ENCODE measurements at places on chromosomes 16 and 17. TPM values are rescaled to one million over a fixed set of nuclear protein-coding genes. Genes with fewer than 3 reads are reported as not detected.

GRCh38 chr16:73059779-73060615, 12.1 kb upstream of the ZFHX3 start:
- no peak for DNase-seq

DNA sequence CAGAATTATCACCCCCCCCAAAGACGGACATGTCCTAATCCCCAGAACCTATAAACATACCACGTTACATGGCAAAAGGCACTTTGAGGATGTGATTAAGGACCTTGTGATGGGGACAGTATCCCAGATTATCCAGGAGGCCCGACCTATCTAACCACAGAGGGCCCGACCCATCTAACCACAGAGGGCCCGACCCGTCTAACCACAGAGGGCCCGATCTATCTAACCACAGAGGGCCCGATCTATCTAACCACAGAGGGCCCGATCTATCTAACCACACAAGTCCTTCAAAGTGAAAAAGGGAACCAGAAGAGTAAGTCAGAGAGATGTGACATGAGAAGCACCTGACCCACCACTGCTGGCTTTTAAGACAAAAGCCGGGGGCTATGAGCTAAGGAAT, 56.8 kb downstream of the ANKFY1 start:
- DNase-seq, result peak; percentile 27

GRCh38 chr17:2198927-2199326, 104.7 kb downstream of the SMG6 start:
- peak; percentile 88 for DNase-seq

DNA sequence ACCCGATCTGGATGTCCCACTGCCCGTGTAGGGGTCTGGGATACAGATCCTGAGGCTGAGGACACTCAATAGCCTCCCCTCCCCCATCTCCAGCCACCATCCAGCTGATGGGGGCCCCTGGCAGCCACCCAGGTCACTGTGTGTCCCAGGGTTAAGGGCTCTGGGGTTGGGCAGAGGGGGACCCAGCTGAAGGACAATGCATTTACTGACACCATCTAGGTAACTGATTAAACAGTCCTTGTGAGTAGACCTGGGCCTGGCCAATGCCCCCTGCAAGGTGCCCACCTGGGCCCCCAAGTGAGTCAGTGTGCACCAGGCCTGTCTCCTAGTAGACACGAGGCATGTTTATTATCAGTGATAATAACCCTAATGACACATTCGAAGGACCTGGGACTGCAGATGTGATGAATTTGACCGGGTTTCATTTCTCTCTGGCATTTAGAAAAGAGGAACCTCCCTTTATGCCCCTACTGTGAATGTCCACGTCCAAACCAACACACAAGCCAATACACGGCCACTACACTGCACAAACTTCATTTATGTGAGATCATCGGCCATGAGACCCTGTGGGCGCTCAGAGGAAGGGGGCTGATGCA, 261.9 kb upstream of the FOXF1 start:
- no peak for DNase-seq

- no peak for DNase-seq
Observed at GRCh38 chr17:7867881-7868329, 10.1 kb downstream of the CYB5D1 start.

GRCh38 chr17:74259667-74260524, 14.1 kb upstream of the DNAI2 start:
- no peak for DNase-seq

- DNase-seq, result no peak
Observed at GRCh38 chr16:23274968-23275367, 27.1 kb upstream of the SCNN1B start.

GRCh38 chr16:20726661-20727060, 15.0 kb downstream of the THUMPD1 start:
- no peak for DNase-seq

GRCh38 chr17:78005452-78006171, 47.1 kb downstream of the TNRC6C start:
- no peak for DNase-seq

- no peak for DNase-seq
Observed at GRCh38 chr17:57415751-57416207, 159.5 kb downstream of the MSI2 start.

GRCh38 chr17:8820311-8821010, 21.3 kb upstream of the MFSD6L start:
- no peak for DNase-seq

DNA sequence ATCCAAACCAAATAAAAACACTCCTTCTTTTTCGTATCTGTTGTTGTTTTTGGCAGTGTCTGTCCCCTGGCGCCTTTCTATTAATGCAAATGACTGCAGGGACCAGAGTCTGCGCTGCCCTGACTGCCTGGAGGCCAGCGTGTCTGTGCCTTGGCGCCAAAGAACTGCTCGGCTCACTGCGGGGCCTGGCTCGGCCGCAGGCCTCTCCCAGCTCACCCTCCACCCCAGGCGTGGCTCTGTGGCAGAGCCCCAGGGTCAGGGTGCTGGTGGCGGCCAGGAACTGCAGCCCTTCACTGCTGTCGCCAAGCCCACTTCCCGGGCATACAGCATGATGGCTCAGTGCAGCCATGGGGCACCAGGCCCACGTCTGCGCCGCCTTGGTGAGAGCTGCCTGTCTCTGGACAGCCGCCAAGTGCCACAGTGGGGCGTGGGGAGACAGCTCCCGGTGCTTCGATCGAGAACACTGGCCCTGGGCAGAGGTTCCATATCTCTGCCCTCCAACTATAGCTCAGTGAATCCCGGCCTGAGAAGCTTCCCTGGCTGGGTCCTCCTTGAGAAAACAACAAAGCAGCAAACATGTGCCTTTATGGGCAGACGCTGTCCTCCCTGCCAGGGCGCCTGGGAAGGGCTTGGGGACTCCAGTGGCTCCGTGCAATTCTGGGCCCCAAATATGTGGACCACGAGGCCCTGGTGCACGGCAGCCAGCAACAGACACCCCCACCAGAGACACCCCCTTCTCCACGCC, 11.1 kb downstream of the CANT1 start:
- DNase-seq, result no peak

DNA sequence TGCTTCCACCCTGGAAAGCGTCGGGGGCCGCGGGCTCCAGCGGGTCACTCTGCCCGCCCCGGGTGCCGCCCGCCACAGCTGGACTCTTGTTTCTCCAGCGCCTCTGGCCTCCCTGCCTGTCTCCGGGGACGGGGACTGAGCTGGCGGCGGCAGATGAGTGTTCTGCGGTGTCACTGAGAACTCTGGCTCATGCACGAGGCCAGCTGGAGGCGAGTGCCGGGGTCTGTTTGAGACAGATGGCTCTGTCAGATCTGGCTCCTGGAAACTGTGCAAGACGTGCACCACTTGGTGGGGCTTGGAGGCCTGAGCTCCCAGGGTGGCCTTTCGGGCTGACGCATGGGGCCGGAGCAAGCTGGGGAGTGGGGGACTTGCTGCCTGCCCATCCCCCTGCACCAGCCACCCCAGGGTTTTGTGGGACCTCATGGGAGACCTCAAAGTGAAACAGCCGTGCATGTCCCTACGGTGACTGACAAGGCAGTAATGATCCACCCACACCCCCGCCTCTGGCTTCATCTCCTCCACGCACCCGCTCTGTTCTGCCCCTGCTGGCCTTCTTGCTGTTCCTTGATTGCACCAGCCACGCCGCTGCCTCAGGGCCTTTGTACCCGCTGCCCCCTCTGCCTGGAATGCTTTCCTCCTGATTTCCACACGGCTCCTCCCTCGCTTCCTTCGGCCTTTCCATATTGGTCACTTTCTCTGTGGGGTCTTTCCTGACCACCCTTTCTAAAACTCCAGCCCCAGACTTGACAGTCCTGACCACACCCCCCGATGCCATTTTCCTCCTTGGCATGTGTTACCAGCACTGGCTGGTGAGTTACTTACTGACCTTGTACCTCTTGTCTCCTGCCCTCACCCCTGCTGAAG, 174.9 kb upstream of the CIBAR2 start:
- DNase-seq, result peak; percentile 84

DNA sequence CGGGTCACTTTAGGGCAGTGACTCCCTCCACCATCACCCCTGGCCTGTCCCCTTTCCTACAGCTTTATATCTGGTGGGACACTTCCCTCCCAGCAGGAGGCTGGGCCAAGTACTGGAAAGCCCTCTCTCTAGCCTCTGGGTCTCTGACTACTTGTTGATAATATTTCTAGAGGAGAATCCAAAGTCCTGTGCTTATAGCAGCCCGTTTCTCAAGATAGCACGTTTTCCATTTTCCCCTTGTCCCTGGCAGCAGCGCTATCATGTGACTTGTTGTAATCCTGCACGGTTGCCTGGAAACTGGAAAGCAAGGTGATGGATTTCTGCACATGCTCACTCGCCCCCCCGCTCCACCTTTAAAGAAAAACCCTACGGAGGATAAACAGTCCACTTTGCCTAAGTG, 3.3 kb upstream of the AXIN2 start:
- DNase-seq, result peak; percentile 54

DNA sequence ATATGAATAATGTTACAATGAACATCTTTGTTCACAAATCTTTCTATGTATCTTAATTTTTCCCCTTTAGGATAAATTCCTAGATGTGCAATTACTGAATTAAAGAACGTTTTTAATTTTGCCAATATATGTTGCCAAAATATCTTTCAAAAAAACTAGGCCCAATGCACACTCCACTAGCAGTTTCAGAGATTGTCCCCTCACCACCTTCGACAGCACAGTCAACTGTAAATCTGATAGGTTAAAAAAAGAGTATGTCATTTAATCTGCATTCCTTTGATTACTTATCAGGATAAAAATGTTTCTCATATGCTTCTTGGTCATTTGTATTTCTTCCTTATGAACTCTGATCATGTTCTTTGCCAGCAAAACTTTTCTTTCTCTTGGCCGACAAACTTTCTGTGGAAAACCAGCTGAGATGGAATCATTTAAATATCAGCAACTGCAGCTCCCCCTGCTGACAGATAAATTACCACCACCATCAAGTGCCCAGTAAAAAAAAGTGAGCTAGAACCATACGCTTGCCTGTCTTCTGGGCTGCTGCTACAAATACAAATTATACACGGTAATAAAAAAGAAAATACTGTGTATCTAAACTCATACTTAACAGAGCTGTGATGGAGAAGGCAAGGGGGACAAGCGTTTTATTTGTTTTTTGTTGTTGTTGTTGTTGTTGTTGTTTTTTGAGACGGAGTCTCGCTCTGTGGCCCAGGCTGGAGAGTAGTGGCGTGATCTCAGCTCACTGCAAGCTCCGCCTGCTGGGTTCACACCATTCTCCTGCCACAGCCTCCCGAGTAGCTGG, 19.6 kb upstream of the KANSL1 start:
- DNase-seq, result peak; percentile 89

GRCh38 chr16:82603784-82604411, 22.9 kb upstream of the CDH13 start:
- DNase-seq, result peak; percentile 75

- peak; percentile 89 for DNase-seq
Observed at GRCh38 chr17:7687072-7687907, at the start of gene TP53. Gene TP53 (minus strand): TSS chr17:7687490. CDS start chr17:7676594, 10,896 bp downstream.

GRCh38 chr17:74935585-74936469, at the start of gene OTOP3:
Gene OTOP3 (plus strand): TSS chr17:74935898. CDS start chr17:74935922, 24 bp downstream.
- no peak for DNase-seq

DNA sequence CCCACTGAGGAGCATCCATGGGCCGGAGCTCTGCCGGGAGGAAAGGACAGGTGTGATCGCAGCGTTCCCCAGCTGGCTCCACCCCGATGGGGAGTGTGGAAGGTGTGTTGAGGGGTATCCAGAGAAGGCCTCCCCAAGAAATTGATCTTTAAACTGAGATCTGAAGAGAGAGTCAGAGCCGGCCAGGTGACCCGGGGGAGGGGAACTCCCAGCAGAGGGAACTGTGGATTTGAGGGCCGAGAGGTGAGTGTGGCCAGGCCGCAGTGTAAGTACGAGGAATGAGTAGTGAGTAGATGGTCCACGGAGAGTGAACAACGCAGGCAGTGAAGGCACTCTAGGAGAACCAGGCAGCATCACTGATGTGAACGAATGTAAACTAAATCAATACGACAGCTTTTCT, 80.2 kb downstream of the RPTOR start:
- DNase-seq, result no peak

The GFAP gene
- 0.31 TPM for polyA plus RNA-seq

The SLC43A2 gene
- polyA plus RNA-seq, result 13.7 TPM

The WNT9B gene
- not detected for polyA plus RNA-seq

The CDH5 gene
- 0.07 TPM for polyA plus RNA-seq

The FGF11 gene
- polyA plus RNA-seq, result 0.43 TPM

The MPO gene
- polyA plus RNA-seq, result 0.01 TPM

The RCVRN gene
- not detected for polyA plus RNA-seq

The MT4 gene
- not detected for polyA plus RNA-seq

The MYO1C gene
- 180 TPM for polyA plus RNA-seq

Measured in fibroblast of lung (primary cell).